IMR-90 (cell line): ENCODE measurements at places on chromosomes 1 and 21. TPM values are rescaled to one million over a fixed set of nuclear protein-coding genes. Genes with fewer than 3 reads are reported as not detected.

CYP4A11 gene
- total RNA-seq: not detected in 2 replicates

PGBD2 gene
- total RNA-seq: 6.7 and 6.8 TPM in 2 replicates

TMEM61 gene
- not detected in 2 replicates for total RNA-seq

CLCA1 gene
- not detected in 2 replicates for total RNA-seq

SPRR2A gene
- total RNA-seq: not detected in 2 replicates

GNG12 gene
- 132 and 233 TPM in 2 replicates for total RNA-seq

AMY2A gene
- not detected in 2 replicates for total RNA-seq

LDLRAD1 gene
- total RNA-seq: not detected in 2 replicates

TCEA3 gene
- 3.0 and 3.3 TPM in 2 replicates for total RNA-seq

CFAP141 gene
- total RNA-seq: not detected in 2 replicates

OR6K3 gene
- not detected in 2 replicates for total RNA-seq

TMPRSS3 gene
- total RNA-seq: not detected in 2 replicates

NOS1AP gene
- total RNA-seq: under 0.01 and 0.18 TPM in 2 replicates

ST6GALNAC3 gene
- 0.56 and 1.3 TPM in 2 replicates for total RNA-seq

C1QB gene
- not detected in 2 replicates for total RNA-seq

BRDT gene
- total RNA-seq: not detected in 2 replicates

ANGPTL7 gene
- under 0.01 TPM in 1 of 2 replicates, not detected in the other for total RNA-seq

TSACC gene
- not detected in 2 replicates for total RNA-seq

TRIM58 gene
- total RNA-seq: 0.54 and 1.1 TPM in 2 replicates

NBPF20 gene
- 2.9 and 3.1 TPM in 2 replicates for total RNA-seq

ARHGEF2 gene
- 81.4 and 91.8 TPM in 2 replicates for total RNA-seq

MARK1 gene
- not detected in 2 replicates for total RNA-seq

TMPRSS2 gene
- total RNA-seq: not detected in 2 replicates

MPL gene
- total RNA-seq: not detected in 2 replicates

NENF gene
- total RNA-seq: 15.0 and 16.0 TPM in 2 replicates

GBP7 gene
- not detected in 2 replicates for total RNA-seq

VWA5B1 gene
- not detected in 2 replicates for total RNA-seq

RASAL2 gene
- total RNA-seq: 19.2 and 20.6 TPM in 2 replicates

ETV3L gene
- total RNA-seq: not detected in 2 replicates

DMBX1 gene
- total RNA-seq: not detected in 2 replicates

BCL2L15 gene
- under 0.01 TPM in 2 replicates for total RNA-seq

FAM131C gene
- 0.18 and 0.28 TPM in 2 replicates for total RNA-seq

NHLH2 gene
- not detected in 2 replicates for total RNA-seq

CD1E gene
- total RNA-seq: not detected in 2 replicates

KCNH1 gene
- total RNA-seq: 0.54 and 0.56 TPM in 2 replicates

ADAMTS4 gene
- total RNA-seq: 0.28 and 0.72 TPM in 2 replicates

INSRR gene
- not detected in 2 replicates for total RNA-seq

MNDA gene
- not detected in 2 replicates for total RNA-seq

CLEC20A gene
- not detected in 2 replicates for total RNA-seq

SELL gene
- total RNA-seq: not detected in 2 replicates
